ENCODE measurements at places on chromosomes 5 and 9. TPM values are rescaled to one million over a fixed set of nuclear protein-coding genes. Genes with fewer than 3 reads are reported as not detected.

GRCh38 chr9:37413311-37413710 is 9.2 kb upstream of the GRHPR start:
- no peak for DNase-seq
- no peaks in the 10 kb centered on the region for H3K27me3 ChIP-seq
- H3K27ac ChIP-seq: no peak overlapping the region
- peaks cover 2% of the 10 kb centered on the region for H3K4me1 ChIP-seq
- no peaks in the 10 kb centered on the region for H3K36me3 ChIP-seq

AQP3 gene
- total RNA-seq: 9.0 TPM

SPAAR gene
- total RNA-seq: 0.17 TPM

DNA sequence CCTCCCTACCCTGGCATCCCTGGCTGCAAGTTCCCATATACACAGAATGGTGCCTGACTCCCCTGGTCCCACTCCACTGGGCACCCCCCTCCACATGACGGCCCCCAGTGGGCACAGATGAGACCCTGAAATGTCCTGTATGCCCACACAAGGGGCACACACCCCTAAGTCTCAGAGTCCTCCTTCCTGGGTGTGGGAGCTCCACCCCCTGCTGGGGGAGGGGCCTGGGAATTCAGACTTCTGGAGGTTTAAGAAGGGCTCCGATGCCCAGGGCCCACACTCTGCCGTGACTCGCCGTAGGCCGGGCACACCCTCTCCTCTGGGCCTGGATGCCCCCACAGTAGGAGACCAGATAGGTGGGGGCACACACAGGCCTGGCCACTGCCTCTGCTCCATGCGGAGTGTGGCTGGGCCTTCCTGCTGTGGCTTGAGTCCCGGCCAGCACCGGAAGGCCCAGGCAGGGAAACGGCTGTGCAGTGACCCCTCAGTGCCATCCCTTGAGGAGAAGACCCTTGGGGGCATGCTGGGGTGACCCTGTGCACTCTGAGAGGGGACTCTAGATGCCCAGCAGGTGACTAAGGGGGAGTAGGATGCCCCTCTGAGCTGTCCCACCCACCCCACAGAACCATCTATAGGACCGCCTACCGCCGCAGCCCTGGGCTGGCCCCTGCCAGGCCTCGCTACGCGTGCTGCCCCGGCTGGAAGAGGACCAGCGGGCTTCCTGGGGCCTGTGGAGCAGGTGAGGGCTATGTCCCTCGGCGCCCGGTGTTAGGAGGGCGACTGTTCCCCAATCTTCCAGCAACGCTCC is 6.5 kb downstream of the EGFL7 start:
- H3K27ac ChIP-seq: no peak overlapping the region
- no peaks in the 10 kb centered on the region for H3K36me3 ChIP-seq
- peaks cover 3% of the 10 kb centered on the region for H3K27me3 ChIP-seq
- H3K4me3 ChIP-seq: no peak overlapping the region

- H3K36me3 ChIP-seq: no peaks in the 10 kb centered on the region
- no peak overlapping the region for H3K27ac ChIP-seq
- no peaks in the 10 kb centered on the region for H3K27me3 ChIP-seq
- no peak overlapping the region for H3K4me3 ChIP-seq
These were observed 5.5 kb upstream of the PSAT1 start for GRCh38 chr9:78291240-78291925.

FBP2 gene
- total RNA-seq: not detected

PTGS1 gene
- total RNA-seq: 13.4 TPM

DNA sequence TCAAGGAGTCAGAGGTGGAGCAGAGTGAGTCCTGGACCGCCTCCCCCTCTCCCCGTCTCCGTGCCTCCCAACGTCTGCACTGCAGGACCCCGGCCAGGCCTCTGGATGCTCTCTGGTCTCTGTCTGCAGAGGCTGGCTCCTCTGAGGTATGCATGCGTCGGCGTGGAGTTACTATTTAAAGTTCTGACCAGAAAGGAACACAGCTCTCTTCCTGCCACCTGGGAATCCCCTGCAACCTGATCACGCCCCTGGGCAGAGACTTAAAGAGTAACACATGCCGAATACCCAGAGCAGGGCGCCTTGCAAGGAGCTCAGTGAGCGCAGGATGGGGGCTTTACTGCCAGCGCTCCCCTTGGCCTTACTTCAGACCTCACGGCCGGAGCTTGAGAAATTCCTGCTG is 16.0 kb downstream of the ANXA6 start:
- H3K27me3 ChIP-seq: no peaks in the 10 kb centered on the region
- no peak overlapping the region for H3K27ac ChIP-seq
- H3K36me3 ChIP-seq: peaks cover 32% of the 10 kb centered on the region
- H3K4me3 ChIP-seq: no peak overlapping the region

DNA sequence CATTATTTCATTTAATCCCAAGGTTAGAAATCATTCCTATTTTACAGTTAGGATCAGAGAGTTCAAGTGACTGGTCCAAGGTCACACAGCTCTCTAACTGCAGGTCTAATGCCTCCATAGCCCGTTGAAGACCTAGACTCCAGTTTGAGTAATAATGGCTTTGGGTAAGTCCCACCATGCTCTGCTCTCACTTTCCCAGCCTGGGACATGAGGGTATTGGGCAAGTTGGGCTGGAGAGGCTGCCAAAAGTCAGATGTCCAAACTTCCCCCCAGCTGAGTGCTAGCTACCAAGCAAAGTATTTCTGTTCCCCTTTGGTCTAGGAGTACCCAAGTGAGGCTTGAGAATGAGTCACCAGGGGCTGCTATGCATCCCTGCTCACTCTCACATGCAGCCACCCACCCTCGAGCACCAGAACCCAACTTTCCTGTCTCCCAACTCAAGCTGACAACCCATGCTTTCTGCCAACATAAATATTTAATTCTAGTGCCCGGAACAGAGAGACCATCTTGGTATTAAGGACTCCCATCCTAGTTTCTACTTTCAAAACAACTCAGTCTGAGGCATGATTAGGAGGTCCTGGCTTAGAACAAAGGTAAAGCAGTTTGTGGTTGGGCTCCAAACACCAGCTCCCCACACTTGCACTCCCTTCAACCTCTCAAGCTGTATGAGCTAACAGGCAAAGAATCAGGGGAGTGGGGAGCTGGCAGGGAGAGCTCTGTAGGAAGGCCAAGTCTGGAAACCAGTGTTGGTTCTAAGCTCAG is 236.5 kb upstream of the TRIM32 start:
- H3K4me1 ChIP-seq: no peaks in the 10 kb centered on the region
- no peaks in the 10 kb centered on the region for H3K36me3 ChIP-seq
- DNase-seq: peak; percentile 94
- no peaks in the 10 kb centered on the region for H3K27me3 ChIP-seq

DNA sequence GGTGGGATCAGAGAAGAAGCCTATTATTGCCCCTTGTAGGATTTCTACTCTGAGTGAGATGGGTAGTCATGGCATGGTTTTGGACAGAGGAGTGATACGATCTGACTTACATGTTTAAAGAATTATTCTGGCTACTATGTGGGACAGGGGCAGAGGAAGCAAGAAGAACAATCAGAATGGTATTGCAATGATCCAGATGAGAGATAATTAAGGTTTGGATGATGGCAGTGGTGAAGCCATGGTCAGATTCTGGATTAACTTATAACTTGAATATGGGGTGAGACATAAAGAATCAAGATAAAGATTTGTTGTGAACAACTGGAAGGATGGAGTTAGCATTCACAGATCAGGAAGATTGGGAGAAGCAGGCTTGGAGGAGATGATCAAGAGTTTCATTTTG is 3.4 kb upstream of the HEMGN start:
- DNase-seq: no peak
- peaks cover 38% of the 10 kb centered on the region for H3K27me3 ChIP-seq
- no peak overlapping the region for H3K27ac ChIP-seq
- H3K36me3 ChIP-seq: no peaks in the 10 kb centered on the region

GZMA gene
- not detected for total RNA-seq

- no peaks in the 10 kb centered on the region for H3K4me1 ChIP-seq
- H3K36me3 ChIP-seq: no peaks in the 10 kb centered on the region
- H3K27me3 ChIP-seq: peaks cover 3% of the 10 kb centered on the region
- H3K4me3 ChIP-seq: no peak overlapping the region
- DNase-seq: no peak
These were observed 9.1 kb upstream of the GPSM1 start for GRCh38 chr9:136318111-136318775.

TEX48 gene
- total RNA-seq: not detected

DNA sequence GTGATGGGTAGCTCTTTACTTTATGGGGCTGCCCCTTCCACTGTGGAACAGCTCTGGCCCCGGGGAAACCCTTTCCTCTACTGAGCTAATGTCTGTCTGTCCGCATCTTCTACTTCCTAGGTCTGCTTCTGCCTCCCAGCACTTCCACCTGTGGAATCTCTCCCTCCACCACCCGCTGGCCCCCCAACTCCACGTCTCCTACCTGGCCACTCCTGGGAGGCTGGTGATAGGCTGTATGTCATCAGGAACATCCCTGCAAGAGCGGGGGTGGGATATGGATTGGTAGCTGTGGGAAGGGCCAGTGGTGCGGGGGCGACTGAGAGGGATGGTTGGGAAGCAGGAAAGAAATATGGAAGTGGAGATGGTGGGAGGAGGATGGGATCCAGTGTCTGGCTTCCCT is 9.2 kb downstream of the ALAD start:
- H3K27me3 ChIP-seq: no peaks in the 10 kb centered on the region
- DNase-seq: no peak

SLC36A2 gene
- not detected for total RNA-seq

DNA sequence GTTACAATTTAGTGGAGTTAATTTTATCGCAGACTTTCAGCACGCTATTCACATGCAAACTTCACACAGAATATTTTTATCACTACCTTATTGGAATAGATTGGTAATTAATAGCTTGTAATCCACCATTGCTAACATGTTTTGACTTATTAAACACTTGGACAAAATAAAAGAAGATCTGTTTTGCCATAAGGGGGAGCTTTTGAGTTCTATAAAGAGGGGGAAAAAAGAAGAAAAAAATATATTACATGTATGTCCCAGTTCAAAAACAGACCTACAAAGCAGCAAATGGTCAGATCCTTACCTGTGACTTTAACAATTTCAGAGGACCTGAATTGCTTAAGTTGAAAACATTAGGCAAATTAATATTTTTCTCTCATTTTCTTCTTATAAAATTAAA is 1.2 kb upstream of the PAPPA start:
- H3K27ac ChIP-seq: peak overlapping the region; percentile 76
- no peaks in the 10 kb centered on the region for H3K36me3 ChIP-seq
- H3K4me1 ChIP-seq: peaks cover 14% of the 10 kb centered on the region
- peak overlapping the region; percentile 88 for H3K4me3 ChIP-seq
- H3K27me3 ChIP-seq: no peaks in the 10 kb centered on the region
- peak; percentile 77 for DNase-seq

DNA sequence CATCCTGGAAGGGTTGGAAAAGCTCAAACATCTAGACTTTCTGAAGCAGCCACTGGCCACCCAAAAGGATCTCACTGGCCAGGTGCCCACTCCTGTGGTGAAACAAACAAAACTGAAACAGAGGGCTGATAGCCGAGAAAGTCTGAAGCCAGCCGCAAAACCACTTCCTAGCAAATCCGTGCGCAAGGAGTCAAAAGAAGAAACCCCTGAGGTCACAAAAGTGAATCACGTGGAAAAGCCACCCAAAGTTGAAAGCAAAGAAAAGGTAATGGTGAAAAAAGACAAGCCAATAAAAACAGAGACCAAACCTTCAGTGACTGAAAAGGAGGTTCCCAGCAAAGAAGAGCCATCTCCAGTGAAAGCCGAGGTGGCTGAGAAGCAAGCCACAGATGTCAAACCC is 87.6 kb downstream of the MAP1B start:
- peaks cover 26% of the 10 kb centered on the region for H3K36me3 ChIP-seq
- H3K27ac ChIP-seq: no peak overlapping the region

GRCh38 chr5:24428345-24428744 is 216.4 kb downstream of the CDH10 start:
- H3K4me1 ChIP-seq: no peaks in the 10 kb centered on the region
- no peak for DNase-seq
- no peak overlapping the region for H3K27ac ChIP-seq
- no peaks in the 10 kb centered on the region for H3K36me3 ChIP-seq
- H3K4me3 ChIP-seq: no peak overlapping the region

DDX31 gene
- 9.5 TPM for total RNA-seq

CD72 gene
- 1.0 TPM for total RNA-seq

BAAT gene
- total RNA-seq: not detected

DNA sequence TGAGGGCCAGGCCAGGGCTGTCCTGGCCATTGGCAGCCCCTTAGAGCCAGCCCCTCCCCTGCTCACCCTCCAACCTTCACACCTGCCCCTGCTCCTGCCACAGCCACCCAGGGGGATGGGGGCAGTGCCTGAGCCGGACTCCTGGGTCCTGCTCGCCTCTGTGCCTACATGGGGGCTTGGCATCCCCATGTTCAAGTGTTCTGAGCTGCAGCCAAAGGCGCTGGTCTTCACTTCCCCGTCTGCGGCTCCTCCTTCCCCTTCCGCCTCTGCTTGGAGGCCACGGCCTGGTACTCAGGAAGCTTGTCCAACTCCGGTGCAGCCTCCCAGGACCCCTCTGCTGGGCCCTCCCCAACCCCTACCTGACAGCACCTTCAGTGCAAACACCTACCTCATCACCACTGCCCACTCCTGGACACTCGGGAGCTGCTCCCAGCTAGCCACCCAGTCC is 2.3 kb upstream of the DNLZ start:
- H3K4me1 ChIP-seq: peaks cover 18% of the 10 kb centered on the region
- no peak for DNase-seq
- H3K4me3 ChIP-seq: no peak overlapping the region
- H3K27ac ChIP-seq: no peak overlapping the region
- no peaks in the 10 kb centered on the region for H3K36me3 ChIP-seq
- no peaks in the 10 kb centered on the region for H3K27me3 ChIP-seq

- peak overlapping the region; percentile 84 for H3K27ac ChIP-seq
- DNase-seq: no peak
- no peak overlapping the region for H3K4me3 ChIP-seq
- H3K4me1 ChIP-seq: peaks cover 54% of the 10 kb centered on the region
- peaks cover 1% of the 10 kb centered on the region for H3K36me3 ChIP-seq
These were observed 13.5 kb downstream of the EEIG1 start for GRCh38 chr9:127967151-127967809.
